Jurkat, Clone E6-1 (cell line): ENCODE measurements at places on chromosomes 2 and 18.
A peak's percentile ranks its signal among the peaks of the same experiment; 100 is the strongest.

- no peak for DNase-seq
Observed at GRCh38 chr2:143623909-143624260, 494.7 kb downstream of the ARHGAP15 start.

GRCh38 chr2:129765678-129766351 is 213.7 kb upstream of the RAB6C start:
- DNase-seq, result no peak

GRCh38 chr2:76808732-76809131 is 713.4 kb downstream of the LRRTM4 start:
- DNase-seq, result no peak

DNA sequence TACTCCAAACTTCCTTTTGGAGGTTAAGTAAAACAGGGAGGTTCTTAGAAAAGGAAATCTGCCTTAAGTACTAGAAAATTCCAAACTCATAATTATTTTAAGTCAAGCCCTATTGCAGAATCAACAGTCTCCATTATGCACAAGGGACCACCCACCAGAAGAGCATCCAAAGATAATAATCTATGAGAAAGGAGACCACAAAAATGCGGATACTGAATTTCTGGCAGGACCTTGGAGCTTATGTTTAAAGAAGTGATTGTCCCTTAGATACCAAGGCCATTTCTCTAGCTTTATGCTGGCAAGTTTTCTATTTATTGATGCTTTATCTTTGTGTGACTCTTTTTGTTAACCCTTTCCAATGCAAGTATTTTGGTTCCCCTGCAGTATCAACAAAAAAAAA is 404.0 kb upstream of the MMADHC start:
- no peak for DNase-seq

GRCh38 chr2:238387332-238387731 is 39.4 kb upstream of the ASB1 start:
- DNase-seq, result no peak

DNA sequence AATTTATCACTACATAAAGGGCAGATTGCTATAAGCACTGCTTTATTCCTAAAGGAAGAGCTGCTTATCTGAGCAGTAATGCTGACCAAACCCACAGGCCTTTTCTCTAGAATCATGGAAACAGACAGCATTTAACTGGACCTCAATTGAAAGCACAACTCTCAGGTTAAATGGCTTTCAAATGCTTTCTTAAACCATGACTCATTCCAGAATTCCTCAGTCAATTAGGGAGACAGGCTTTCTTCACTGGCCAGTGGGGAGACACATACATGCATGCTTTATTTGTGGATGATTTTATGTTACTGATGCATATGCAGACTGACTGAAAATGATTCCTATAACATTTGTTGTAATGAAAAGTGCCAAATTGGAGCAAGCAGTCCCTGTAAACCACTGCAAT is 114.6 kb downstream of the ACVR1 start:
- no peak for DNase-seq

- DNase-seq, result no peak
Observed at GRCh38 chr2:200664770-200665494, 79.1 kb downstream of the AOX1 start.

DNA sequence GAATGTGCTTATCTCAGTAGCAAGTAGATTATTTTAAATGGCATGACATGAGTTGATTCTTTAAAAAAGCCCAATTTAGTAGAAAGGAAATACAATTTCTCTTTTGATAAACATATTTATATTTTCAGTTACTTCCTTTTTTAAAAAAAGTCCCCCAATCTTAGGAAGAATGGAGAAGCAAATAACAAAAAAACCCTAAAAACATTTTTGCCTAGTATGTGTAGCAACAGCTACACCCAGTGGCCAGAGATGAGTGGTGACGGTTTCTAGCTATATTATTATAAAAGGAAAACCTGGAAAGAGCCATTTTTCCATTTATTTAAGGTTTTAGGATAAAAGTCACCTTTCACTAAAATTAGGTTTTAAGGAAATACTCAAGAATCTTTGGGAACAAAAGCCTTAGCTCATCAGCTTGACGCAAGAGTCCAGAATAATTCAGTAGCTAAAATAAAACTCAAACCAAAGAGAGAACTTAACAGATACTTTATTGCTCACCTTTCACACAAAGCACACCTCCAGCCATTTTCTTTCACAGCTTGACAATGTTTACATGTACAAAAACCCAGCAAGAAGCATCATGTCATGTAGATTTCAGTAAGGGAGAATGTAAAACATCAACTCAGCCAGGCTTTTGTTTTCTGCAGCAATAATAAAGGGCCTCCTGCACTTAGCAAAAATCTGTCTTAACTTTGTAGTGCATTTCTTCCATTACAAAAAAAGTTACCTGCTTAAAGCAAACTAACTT is 15.7 kb downstream of the FAM98A start:
- no peak for DNase-seq

- DNase-seq, result no peak
Observed at GRCh38 chr2:49289711-49290110, 135.4 kb upstream of the FSHR start.

DNA sequence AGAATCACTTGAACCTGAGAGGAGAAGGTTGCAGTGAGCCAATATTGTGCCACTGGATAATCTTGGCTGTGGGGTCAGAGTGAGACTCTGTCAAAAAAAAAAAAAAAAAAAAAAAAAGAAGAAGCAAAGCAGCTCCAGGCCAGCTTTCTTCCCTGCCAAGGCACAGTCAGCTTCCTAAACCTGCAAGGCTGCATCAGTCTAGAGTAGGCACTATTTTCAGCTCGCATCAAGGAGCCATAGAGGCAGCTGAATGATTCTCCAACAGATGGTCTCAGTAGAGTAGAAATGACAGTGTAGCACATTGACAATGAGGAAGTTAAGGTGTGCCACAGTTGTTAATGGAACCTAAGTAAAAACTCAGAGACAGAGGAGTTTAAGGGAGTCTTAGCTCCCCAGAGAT is 35.6 kb downstream of the BMP10 start:
- DNase-seq, result peak; percentile 38

DNA sequence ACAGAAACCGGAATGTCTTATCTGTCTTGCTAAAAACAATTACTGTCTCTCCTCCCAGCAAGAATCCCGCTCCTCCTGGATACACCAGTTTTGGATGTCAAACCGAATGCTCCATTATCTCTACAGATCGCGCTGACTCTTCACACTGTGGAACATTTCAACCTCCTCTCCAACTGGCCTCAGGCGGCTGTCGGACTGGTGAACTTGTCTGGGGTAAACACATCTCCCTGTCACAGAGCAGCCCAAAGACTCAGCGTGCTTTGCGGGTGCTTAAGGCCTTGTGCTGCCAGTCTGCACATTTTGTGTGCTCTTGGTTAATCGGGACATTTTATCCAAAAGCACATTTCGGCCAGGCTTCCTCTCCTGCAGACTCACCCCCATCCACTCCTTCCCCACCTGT is 173.1 kb downstream of the ICOS start:
- DNase-seq, result no peak

DNA sequence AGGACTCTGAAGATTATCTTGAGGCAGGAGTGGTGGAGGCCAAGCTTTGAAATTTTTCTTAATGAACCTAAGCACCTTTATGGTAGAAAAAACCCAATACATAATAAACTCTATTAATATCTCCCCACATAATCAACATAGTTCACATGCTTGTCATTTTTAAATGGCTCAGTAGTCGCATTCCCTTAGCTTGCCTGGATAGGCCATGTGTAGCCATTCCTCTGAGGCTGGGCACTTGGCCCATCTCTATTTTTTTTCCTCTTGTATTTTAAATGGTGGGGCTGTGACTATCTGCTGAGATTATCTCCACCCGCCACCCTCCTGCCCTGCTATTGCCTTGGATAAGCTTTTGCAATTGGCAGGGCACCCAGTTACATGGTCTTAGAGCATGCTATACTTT is 143.1 kb downstream of the FHOD3 start:
- DNase-seq, result no peak

GRCh38 chr2:118061135-118061955 is 26.9 kb upstream of the INSIG2 start:
- DNase-seq, result no peak

GRCh38 chr18:7206217-7206616 is 24.7 kb upstream of the LRRC30 start:
- DNase-seq, result no peak

DNA sequence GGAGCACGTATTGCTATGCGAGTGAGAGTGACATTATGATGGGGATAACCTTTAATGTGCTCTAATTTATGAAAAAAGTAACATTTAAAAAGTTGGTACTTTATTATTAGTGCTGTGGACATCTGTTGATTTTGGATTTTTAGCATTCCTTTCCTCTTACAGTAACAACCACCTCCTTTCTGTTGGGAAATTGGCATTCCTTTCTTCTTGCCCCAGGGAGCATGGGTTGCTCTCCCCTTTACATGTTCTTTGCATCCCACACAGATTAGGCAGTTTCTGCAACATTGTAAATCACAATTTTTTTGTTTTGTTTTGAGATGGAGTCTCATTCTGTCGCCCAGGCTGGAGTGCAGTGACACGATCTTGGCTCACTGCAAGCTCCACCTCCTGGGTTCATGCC is 300.2 kb downstream of the LPIN1 start:
- no peak for DNase-seq

DNA sequence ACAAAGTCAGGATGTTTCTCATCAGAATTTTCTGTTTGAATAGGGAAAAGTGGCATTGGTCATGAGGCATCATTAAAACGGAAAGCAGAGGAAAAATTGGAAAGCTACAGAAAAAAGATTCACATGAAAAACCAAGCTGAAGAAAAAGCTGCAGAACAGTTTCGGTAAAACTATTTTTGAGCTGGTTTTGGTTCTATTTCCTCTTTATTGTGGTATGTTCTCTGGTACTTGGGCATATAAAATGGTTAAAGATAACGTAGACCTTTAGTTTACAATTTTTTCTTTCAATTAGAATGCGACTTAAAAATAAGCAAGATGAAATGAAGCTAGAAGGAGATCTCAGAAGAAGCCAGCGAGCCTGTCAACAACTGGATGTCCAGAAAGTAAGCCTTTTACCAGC is 7.6 kb downstream of the GPATCH11 start:
- no peak for DNase-seq

- no peak for DNase-seq
Observed at GRCh38 chr18:23274638-23275482, 139.6 kb downstream of the CABLES1 start.

GRCh38 chr18:13481820-13482617 is 244.3 kb downstream of the FAM210A start:
- DNase-seq, result no peak

- DNase-seq, result no peak
Observed at GRCh38 chr2:26150243-26150642, 22.6 kb upstream of the GAREM2 start.

DNA sequence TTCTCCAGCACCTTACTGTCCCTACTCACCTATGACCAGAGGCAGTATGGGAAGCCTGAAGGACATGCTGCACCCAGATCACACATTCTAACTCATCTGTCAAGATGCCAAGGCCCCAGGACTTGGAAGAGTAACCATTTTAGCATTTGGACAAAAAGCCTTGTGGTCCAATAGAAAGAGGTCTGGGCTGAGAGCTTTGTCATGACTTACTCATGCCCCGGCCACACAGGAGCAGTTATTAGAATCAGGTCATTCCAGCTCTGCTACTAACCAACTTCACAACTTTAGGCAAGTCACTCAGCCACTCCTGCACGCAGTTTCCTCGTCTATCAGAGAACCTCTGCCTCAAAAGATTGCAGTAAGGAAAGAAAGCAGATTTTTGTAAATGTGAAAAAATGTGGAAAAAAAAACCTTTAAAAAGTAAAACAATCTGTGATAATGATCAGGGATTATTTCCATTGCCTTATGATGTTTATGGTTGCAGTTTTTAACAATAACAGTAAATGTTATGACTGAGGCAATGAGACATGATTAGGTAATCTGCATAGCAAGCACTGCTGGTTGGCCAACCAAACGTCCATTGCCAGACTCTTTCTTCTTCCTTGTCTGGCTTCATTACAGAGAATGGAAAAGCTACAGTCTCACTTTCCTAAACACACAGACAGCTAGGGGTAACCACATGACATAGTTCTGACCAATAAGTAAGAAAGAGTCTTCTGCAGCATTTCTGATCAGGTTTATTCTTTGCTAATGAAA is 255.4 kb upstream of the CHAC2 start:
- no peak for DNase-seq

- no peak for DNase-seq
Observed at GRCh38 chr2:105428387-105429018, 29.7 kb upstream of the FHL2 start.

GRCh38 chr2:99956232-99957030 is 186.0 kb downstream of the AFF3 start:
- DNase-seq, result no peak

DNA sequence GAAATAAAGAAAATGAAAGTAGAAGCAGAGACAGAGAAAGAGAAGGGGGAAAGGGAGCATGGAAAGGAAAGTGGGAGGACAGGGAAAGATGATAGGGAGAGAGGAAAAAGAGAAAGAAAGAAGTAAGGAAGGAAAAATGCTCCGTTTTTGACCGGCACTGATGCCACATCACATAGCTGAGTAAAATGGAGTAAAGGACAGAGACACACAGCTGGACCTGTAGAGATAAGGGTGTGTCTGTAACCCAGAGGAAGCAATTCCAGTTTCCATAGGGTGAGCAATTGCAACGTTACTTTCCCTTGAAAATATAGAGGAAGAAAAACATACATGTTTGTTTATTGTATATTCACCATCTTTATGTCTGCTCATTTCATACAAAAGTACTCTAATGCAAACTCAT is 1866.9 kb upstream of the PIK3C3 start:
- DNase-seq, result no peak

- DNase-seq, result no peak
Observed at GRCh38 chr2:235506291-235506996, 12.6 kb downstream of the AGAP1 start.

- no peak for DNase-seq
Observed at GRCh38 chr2:159108181-159108893, 139.9 kb downstream of the TANC1 start.

DNA sequence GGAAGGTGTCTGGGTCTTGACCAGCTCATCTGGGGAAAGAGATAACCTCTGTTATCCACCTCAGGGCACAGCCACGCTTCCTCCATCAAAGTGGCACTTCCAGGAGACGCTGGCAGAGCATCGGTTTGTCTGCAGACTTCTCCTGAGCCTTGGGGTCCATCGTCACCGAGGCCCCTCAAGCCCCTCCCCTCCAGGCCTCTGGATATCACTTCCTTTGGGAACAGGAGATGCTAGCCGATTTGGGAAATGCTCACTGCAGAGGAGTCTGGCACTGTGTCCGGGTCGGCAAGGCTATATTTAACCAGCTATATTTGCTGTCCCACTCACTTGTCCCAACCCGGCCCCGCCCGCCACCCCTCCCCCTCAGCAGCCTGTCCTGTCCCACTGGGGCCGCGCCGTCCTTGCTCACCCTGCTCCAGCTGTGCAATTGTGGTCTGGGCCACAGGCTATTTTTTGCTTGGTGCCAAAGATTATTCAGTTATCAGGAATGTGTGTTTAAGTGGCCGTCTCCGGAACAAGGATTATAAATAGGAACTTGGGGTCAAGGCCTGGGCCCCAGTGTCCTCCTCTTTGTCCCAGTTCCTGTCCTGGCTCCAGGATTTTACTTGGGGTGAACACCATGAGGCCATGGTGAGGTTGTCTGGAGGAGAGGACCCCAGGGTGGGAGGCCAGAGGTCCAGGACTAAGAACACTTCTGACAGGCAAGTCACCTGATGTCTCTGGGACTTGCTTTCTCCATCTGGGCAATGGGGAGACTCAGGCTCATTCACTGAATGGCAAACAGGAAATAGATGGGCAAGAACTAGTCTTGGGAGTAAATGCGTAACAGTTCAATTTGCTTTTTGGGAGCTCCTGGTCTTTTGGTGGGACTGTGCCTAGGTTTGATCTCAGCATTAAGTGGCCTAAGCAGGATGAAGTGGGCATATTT is 263.6 kb downstream of the DYSF start:
- no peak for DNase-seq
